Ovary (tissue), 10 donors: ENCODE measurements at places on chromosomes 12 and 14.

DNA sequence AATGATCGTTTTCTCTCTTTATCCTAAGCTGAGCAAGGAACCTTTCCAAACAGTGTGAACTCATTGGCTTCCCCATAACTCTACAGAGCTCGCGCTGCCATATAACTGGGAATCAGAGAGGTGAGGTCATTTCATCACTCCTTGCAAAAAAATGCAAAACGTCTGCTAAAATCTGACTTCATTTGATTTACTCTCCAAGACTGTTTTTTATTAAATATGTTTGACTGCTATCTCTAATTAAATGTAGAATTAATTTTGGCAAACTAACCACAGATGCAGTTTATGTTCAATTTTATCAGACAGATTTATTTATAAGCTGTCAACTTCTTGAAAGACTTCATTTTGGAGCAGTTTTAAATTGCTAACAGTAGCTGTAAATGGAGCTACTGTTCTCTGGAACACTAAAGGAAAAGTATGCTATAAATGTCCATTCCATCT, 131.6 kb upstream of the SOX5 start:
- no peak for DNase-seq

DNA sequence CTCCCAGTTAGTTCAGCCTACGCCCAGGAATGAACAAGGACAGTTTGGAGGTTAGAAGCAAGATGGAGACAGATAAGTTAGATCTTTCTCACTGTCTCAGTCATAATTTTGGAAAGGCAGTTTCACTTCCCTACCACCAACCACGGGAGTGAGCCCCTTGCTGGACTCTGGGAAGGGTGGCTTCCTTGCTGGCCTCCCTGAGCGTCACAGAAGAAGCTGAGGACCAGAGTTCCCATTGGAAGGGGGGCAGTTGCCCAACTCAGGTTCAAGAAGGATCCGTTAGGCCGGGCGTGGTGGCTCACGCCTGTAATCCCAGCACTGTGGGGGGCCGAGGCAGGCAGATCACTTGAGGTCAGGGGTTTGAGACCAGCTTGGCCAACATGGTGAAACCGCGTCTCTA, 106.2 kb upstream of the MAX start:
- DNase-seq = no peak

DNA sequence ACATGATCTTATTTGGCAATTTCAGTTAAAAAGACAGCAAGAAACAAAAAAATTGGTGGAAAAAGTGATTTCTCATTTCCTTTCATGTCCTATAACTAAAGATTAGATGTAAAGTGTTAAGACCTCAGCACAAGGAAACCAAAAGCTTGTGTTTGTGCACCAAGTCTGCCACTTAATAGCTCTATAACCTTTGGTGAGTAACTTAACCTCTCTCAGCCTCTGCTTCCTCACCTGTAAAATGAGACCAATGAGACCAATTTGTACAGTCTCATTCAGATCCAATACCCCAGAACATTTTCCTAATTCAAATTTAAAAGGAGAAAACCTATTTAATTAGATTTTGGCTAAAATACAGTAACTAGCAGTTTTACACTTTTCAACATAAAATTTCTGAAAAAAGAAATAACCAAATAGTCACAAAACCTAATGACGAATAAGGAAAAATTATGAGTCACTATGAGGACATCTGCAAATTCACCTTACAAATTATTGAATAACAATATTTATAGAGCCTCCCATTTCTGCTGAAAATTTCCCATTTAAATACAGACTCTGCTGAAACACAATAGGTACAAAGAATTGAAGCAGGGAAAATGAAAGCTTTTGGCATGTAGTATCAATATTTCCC, 71.1 kb downstream of the EPS8 start:
- DNase-seq = no peak

- no peak for DNase-seq
These were observed 1.2 kb upstream of the NEK9 start for GRCh38 chr14:75127903-75128595.

DNA sequence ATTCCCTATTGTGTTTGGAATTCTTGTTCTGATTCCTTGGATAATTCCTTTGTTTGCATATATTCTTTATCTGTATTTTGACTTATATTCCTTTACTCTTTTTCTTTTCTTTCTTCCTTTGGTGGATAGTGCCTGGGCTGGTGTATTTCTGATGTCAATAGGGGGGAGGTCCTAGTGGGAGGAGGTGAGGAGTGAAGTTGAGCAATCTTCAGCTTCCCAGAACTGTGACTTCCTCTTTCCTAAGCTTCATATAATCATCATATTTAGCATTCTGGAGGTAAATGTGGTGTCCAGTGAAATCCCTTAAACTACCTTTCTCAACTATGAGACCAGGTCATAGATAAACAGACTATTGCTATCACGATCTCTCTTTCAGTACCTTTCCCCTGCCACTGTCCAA, 29.6 kb upstream of the TBPL2 start:
- DNase-seq = no peak

GRCh38 chr14:32524609-32525375, 195.7 kb downstream of the AKAP6 start:
- no peak for DNase-seq

DNA sequence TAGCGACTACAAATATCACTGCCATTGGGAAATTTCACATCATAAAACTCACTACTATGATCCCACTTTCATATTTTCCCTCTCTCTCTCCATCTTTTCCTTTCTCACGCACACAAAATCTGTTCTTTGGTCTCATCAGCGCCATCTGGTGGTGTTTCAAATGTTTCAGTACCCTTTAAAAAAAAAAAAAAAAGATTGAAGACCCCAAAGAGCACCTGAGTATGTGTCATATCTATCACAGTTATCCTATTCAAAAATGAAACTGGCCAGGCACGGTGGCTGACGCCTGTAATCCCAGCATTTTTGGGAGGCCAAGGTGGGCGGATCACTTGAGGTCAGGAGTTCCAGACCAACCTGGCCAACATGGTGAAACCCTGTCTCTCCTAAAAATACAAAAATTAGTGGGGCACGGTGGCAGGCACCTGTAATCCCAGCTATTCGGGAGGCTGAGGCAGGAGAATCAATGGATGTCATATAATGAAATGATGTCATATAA, 72.4 kb downstream of the TTC9 start:
- no peak for DNase-seq

GRCh38 chr14:56124327-56124726, 6.1 kb downstream of the PELI2 start:
- DNase-seq = no peak

DNA sequence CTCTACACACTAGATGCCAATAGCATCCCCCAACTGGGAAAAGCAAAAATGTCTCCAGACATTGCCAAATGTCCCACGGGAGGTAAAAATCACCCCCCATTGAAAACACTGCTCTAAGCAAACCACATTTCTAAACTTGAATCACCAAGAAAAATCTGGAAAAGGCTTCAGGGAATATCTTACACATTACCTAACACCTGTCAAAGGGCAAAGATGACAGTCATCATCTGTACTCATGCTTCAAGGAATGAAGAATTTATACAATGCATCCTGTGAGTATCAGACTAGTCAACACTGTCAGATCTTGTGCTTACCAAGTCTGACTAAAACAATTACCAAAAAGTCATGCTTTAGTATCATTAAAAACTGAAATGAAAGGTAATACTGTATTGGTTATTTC, 161.6 kb upstream of the SOX5 start:
- no peak for DNase-seq

- DNase-seq = peak; percentile 26
These were observed 17.3 kb upstream of the TMPRSS12 start for GRCh38 chr12:50825372-50825838.

DNA sequence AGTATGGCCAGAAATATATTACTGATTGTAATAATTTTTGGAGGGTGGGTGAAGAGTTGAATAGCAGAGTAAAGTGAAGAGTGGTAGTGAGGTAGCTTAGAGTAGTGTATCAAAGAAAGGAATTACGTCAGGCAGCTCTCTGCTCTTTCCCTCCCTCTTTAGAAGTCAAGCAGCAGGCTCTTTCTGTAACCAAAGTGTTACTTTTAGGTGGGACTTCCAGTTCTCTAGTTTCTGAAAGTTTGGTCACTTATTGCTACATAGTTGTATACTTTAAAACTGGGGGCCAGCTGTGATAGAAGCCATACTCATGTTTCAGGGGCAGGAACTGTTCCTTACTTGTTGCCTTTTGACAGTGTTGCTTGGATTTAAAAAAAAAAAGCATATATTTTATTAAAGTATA, 30.6 kb downstream of the ATF7IP start:
- no peak for DNase-seq

- DNase-seq = no peak
These were observed 47.6 kb downstream of the TRAF3 start for GRCh38 chr14:102824832-102825231.

DNA sequence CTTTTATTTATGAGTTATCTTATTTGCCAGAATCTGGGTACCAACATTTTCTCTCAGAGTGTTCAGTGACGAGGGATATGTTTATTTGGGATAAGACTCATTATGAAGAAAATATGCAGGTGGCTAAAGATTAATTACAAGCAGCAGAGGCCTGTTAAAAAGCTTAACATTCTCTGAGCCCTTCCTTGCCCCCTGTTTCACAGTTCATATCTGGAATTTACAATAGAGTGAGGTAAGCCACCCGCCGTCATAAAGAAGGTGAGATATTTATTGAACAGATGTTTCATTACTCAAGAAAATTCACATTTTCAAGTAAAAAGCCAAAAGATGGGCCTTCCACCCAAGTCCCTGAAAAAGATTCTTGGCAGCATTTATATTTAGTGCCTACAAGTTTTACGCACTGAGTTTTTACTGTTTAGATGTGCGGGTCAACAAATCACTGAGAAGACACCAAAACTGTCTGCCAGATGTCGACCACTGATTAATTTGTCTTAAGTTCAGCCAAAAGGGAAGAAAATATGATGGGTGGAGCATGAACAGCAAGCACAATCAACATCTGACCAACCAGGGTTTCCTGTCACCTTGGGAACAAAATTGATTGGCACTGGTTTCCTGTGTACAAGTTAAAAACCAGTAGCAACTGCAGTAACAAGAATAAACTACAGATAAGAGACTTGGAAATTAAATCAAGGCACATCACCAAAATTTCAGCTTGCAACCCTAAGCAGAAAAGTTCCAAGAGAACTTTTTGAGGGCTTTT, 85.5 kb upstream of the PTPRB start:
- DNase-seq = no peak

- no peak for DNase-seq
These were observed 78.7 kb downstream of the TXNDC16 start for GRCh38 chr14:52473557-52473956.

GRCh38 chr12:41479426-41479825, 291.3 kb downstream of the PDZRN4 start:
- DNase-seq = no peak

- DNase-seq = peak; percentile 50
These were observed 93.9 kb downstream of the KSR2 start for GRCh38 chr12:117874842-117875434.

DNA sequence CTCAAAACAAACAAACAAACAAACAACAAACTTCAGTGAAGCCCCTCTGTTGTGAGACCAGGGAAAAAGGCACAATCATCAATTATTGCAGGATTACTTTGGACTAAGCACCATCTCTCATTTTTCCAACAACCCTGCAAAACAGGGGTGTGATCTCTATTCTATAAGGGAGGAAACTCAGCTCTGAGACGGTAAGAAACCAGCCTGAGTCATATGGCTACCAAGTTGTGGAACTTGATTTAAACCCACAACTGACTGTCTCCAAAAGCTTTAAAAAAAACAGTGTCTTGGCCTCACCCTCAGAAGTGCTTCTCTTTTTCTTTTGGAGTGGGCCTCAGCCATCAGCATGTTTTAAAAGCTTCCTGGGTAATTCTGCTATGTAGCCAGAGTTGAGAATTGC, 49.8 kb downstream of the RIN3 start:
- DNase-seq = no peak

GRCh38 chr12:66599816-66600215, 79.1 kb downstream of the GRIP1 start:
- DNase-seq = no peak

DNA sequence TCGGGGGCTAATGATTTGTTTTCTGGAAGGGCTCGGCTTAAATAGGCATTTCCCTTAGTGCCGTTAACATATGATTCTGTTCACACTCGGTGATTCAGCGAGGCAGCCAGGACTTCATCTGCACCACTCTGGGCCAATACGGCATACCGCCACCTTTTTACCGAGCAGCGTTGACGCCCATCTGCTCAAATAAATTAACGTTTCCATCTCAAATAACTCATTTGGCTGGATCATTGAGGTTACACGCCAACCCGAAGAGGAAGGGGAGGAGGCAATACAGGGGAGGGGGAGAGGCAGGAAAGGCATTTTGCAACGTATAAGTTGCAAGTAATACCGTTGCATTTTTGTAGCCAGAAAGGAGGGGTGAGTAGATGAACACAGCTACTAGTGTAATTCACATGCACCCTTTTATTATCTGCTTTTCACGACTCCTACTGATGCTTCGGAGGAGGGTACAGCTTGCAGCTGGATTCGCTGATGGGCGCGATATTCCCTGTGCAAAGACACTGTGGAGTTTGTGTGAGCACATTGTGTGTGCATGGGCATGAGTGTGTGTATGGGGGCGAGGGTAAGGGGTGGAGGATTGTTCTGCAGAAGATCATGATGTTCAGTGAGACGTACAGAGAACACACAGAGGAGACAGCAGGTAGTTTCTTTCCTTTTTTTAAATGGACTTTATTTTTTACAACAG, 45.9 kb downstream of the MAP1LC3B2 start:
- DNase-seq = peak; percentile 48

- no peak for DNase-seq
These were observed 102.9 kb downstream of the DPF3 start for GRCh38 chr14:72790887-72791566.

DNA sequence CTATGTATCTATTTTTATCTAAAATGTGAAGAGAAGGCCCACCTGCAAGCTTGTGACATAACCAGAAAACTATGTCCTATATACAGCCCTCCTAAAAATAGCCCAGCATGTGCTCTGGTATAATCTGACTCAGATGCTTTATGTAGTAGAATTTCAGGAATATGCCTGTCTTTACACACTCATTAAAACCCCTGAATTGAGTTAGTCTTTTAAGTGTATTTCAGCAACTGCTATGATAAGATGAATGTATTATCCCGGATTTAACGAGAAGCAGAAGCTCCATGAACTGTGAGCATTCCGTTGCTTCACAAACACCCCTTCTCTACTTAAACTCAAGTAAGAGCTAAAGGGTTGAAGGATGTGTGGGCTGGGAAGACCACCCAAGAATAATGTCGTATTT, 89.9 kb upstream of the PRICKLE1 start:
- no peak for DNase-seq
